Neuronal stem cell (in vitro differentiated cells): ENCODE measurements at places on chromosomes 12 and 14.
A peak's percentile ranks its signal among the peaks of the same experiment; 100 is the strongest.

DNA sequence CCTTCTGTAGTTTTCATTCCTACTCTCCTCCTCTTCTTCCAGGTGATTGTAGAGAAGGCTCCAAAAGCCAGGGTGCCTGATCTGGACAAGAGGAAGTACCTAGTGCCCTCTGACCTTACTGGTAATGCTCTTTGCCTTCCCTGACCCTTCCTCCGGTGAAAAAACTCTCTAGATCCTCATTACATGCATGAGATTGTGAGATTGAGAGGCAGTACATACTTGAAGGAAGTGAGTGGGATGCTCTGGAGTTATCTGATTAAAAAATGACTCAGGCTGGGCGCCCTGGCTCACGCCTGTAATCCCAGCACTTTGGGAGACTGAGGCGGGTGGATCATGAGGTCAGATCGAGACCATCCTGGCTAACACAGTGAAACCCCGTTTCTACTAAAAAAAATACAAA lies 5.3 kb downstream of the GABARAPL1 start:
- H3K27ac ChIP-seq = no peak overlapping the region
- peaks cover 37% of the 10 kb centered on the region for H3K36me3 ChIP-seq
- H3K4me1 ChIP-seq = no peaks in the 10 kb centered on the region
- H3K27me3 ChIP-seq = no peaks in the 10 kb centered on the region
- no peak for DNase-seq

DNA sequence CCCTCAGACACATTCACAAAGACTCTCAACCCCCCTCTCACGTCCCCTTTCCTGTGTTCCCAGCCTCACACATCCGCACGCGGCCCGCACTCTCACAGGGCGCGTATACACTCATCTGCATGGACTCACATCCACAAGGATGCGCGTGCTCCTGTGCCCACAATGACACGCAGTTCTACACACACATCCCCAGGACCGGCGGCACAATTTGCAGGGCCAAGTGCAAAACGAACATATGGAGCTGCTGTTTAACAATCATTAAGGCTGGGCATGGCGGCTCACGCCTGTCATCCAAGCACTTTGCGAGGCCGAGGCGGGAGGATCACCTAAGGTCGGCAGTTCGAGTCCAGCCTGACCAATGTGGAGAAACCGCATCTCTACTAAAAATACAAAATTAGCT lies 36.4 kb upstream of the EML1 start:
- H3K27ac ChIP-seq = no peak overlapping the region
- H3K36me3 ChIP-seq = no peaks in the 10 kb centered on the region
- no peaks in the 10 kb centered on the region for H3K27me3 ChIP-seq
- no peak for DNase-seq
- H3K4me1 ChIP-seq = peaks cover 36% of the 10 kb centered on the region

DNA sequence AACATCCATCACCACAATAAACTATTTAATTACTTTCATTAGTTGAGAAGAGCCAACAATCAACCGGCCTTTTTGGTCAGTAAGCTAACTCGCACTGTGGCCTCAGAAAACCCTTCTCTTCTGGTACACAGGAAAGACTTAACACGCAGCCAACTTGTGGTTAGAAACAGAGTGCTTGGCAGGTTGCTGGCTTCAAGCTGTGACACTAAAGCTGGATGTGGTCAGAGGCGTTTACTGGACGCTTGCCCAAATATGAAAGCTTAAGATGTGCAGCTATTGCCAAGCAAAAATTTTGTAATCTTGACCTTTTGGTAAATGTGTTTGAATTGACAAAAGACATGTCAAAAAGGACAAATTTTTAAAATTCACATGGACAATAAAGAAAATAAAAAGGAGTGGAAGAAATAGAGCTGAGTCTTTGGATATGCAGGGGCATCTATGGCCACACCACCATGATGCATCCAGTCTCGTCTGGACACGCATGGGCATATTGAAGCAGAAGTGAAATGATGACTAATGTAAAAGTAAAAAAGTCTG lies 2.6 kb upstream of the KLRK1 start:
- no peaks in the 10 kb centered on the region for H3K4me1 ChIP-seq

- peaks cover 2% of the 10 kb centered on the region for H3K36me3 ChIP-seq
- peak overlapping the region; percentile 99 for H3K4me3 ChIP-seq
- no peaks in the 10 kb centered on the region for H3K27me3 ChIP-seq
- no peaks in the 10 kb centered on the region for H3K4me1 ChIP-seq
- H3K27ac ChIP-seq = no peak overlapping the region
- no peak for DNase-seq
Measured at GRCh38 chr14:96501217-96501739, 904 bp upstream of the PAPOLA start.

- H3K36me3 ChIP-seq = no peaks in the 10 kb centered on the region
- no peak overlapping the region for H3K4me3 ChIP-seq
- H3K4me1 ChIP-seq = peaks cover 11% of the 10 kb centered on the region
- no peak overlapping the region for H3K27ac ChIP-seq
- no peaks in the 10 kb centered on the region for H3K27me3 ChIP-seq
Measured at GRCh38 chr14:50061664-50062437, 54.5 kb downstream of the VCPKMT start.

GRCh38 chr14:97446087-97446486 lies 648.9 kb downstream of the VRK1 start:
- H3K27me3 ChIP-seq = no peaks in the 10 kb centered on the region
- no peak overlapping the region for H3K27ac ChIP-seq
- no peak overlapping the region for H3K4me3 ChIP-seq

DNA sequence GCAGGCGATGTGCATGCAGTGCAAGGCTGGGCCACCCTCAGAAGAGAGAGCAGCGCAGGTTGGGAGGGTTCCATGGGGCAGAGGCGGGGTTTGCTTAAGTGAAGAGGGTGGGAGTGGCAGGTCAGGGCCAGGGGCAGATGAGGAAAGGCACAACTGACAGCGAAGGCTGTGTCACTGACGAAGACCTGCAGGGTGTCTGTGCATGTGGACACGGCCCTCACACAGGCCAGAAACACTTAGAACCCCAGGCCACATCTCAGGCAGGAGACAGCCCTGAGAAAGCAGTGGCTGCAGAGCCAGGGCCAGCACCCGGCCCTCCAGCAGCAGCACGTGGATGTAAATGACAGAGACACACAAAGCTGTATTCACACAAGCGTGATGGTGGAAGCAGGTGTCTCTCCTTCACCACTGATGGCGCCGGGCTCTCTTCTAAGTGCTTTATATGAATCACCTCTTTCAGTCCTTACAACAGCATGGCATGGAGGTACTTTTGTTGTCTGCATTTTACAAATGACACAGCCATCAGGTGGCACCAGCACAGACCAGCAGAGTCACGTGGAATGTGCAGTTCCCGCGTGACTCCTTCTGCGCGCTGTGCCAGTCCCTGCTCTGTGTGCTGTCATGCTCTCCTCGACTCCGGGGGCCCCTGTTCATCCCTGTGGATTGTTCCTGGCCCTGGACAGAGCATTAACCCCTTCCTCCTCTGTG lies 54.6 kb downstream of the TSPAN11 start:
- no peak overlapping the region for H3K4me3 ChIP-seq
- H3K4me1 ChIP-seq = peaks cover 9% of the 10 kb centered on the region
- no peak for DNase-seq
- no peaks in the 10 kb centered on the region for H3K36me3 ChIP-seq

- no peak overlapping the region for H3K4me3 ChIP-seq
- no peaks in the 10 kb centered on the region for H3K27me3 ChIP-seq
- no peak for DNase-seq
- H3K36me3 ChIP-seq = no peaks in the 10 kb centered on the region
Measured at GRCh38 chr14:92414690-92415445, 91.9 kb downstream of the SLC24A4 start.

- H3K36me3 ChIP-seq = no peaks in the 10 kb centered on the region
- H3K27ac ChIP-seq = no peak overlapping the region
- H3K4me1 ChIP-seq = no peaks in the 10 kb centered on the region
- no peak for DNase-seq
- no peak overlapping the region for H3K4me3 ChIP-seq
Measured at GRCh38 chr12:19390051-19390598, 49.2 kb upstream of the AEBP2 start.

DNA sequence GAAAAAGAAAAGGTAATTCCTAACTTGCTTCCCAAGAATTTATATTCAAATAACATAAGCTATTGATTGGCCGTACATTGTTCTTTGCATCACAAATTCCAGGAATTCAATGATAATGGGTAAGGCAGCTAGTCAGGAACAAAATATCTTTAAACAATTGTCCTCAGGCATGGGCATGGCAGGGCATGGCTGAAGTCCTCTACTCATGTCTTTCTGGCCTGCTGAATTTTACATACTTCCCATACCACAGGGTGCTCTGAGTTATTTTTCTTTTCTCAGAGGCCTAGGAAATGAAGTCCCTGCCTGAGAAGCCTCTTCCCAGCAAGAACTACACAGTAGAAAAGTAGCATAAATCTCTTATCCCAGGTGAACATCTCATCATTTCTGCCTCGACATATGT lies 15.1 kb upstream of the DRAM1 start:
- no peak for DNase-seq
- no peaks in the 10 kb centered on the region for H3K27me3 ChIP-seq
- H3K36me3 ChIP-seq = no peaks in the 10 kb centered on the region
- H3K4me3 ChIP-seq = no peak overlapping the region

GRCh38 chr12:89756585-89757398 lies 48.2 kb upstream of the ATP2B1 start:
- no peaks in the 10 kb centered on the region for H3K4me1 ChIP-seq
- H3K27me3 ChIP-seq = no peaks in the 10 kb centered on the region
- no peak overlapping the region for H3K4me3 ChIP-seq
- H3K36me3 ChIP-seq = no peaks in the 10 kb centered on the region

DNA sequence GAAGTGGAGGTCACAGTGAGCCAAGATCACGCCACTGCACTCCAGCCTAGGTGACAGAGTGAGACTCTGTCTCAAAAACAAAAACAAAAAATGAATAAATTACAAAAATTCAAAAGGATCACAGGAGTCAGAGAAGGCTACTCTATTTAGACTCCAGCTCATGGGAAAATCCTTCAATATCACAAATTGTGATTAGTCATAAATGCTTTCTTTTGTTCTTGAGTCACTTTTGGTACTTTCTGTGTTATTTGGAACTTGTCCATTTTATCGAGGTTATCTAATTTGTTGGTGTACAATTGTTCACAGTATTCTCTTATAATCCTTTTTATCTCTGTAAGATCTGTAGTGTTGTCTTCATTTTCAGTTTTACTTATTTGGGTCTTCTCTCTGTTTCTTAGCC lies 18.9 kb downstream of the ALDH2 start:
- H3K36me3 ChIP-seq = peaks cover 41% of the 10 kb centered on the region
- DNase-seq = no peak
- no peak overlapping the region for H3K4me3 ChIP-seq
- no peak overlapping the region for H3K27ac ChIP-seq

GRCh38 chr14:86787717-86788116 lies 1205.3 kb downstream of the GALC start:
- no peaks in the 10 kb centered on the region for H3K27me3 ChIP-seq
- DNase-seq = no peak
- H3K4me1 ChIP-seq = no peaks in the 10 kb centered on the region
- no peak overlapping the region for H3K27ac ChIP-seq
- H3K36me3 ChIP-seq = no peaks in the 10 kb centered on the region
- no peak overlapping the region for H3K4me3 ChIP-seq

GRCh38 chr14:75969891-75970290 lies 11.9 kb downstream of the TGFB3 start:
- no peak for DNase-seq
- H3K4me1 ChIP-seq = no peaks in the 10 kb centered on the region
- H3K27ac ChIP-seq = no peak overlapping the region
- no peaks in the 10 kb centered on the region for H3K27me3 ChIP-seq

DNA sequence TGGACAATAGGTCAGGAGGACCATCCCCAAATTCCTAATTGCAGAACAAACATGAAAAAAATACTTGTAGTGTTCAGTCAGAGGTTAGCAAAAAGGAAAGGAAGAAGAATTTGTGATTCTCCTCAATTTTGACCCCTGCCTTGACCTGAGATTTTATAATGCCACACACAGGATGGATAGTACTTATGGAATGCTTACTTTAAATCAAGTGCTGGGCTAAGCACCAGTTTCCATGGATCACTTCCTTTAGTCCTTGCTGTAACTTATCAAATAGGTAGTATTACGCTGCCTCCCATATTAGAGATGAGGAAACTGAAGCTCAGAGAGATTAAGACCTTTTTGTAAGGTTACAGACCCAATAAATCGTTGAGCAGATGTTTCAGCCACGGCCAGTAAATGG lies 81.2 kb upstream of the OVCH1 start:
- DNase-seq = no peak
- H3K27me3 ChIP-seq = no peaks in the 10 kb centered on the region
- no peaks in the 10 kb centered on the region for H3K36me3 ChIP-seq
- no peak overlapping the region for H3K4me3 ChIP-seq
- no peaks in the 10 kb centered on the region for H3K4me1 ChIP-seq

GRCh38 chr14:32779840-32780239 lies 158.8 kb upstream of the NPAS3 start:
- no peak overlapping the region for H3K27ac ChIP-seq
- H3K4me3 ChIP-seq = no peak overlapping the region
- no peaks in the 10 kb centered on the region for H3K4me1 ChIP-seq
- no peaks in the 10 kb centered on the region for H3K27me3 ChIP-seq

- H3K27me3 ChIP-seq = no peaks in the 10 kb centered on the region
- H3K4me3 ChIP-seq = no peak overlapping the region
- DNase-seq = no peak
Measured at GRCh38 chr14:36555998-36556743, 26.2 kb downstream of the NKX2-8 start.

GRCh38 chr12:56333197-56333678 lies 562 bp downstream of the PAN2 start:
- peak overlapping the region; percentile 92 for H3K27ac ChIP-seq
- peaks cover 5% of the 10 kb centered on the region for H3K36me3 ChIP-seq
- peaks cover 6% of the 10 kb centered on the region for H3K4me1 ChIP-seq
- peak overlapping the region; percentile 84 for H3K4me3 ChIP-seq

DNA sequence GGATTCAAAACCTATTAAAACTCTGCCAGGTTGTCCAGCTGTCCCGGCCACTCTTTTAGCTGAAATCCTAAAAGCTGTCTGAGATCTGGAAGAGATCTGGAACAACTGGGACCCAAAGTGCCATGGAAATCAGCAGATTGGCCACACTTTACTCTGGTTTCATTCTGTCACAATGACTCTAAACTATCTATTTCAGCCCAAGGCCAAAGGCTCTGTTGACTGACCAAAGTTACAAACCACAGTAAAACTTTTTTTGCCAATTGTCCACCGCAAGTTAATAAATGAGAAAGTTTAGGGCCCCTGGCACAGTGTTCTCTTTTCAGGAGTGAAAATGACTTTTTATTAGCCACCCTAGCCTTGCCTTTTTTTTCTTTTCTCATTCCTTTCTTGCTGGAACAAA lies 113.4 kb upstream of the CPM start:
- H3K36me3 ChIP-seq = no peaks in the 10 kb centered on the region
- H3K27ac ChIP-seq = no peak overlapping the region
- H3K27me3 ChIP-seq = no peaks in the 10 kb centered on the region
- H3K4me1 ChIP-seq = no peaks in the 10 kb centered on the region

- peaks cover 20% of the 10 kb centered on the region for H3K27me3 ChIP-seq
- no peak overlapping the region for H3K27ac ChIP-seq
- peaks cover 11% of the 10 kb centered on the region for H3K4me1 ChIP-seq
- no peak for DNase-seq
- no peak overlapping the region for H3K4me3 ChIP-seq
Measured at GRCh38 chr12:52020539-52021336, 14.0 kb downstream of the TAMALIN start.

- no peaks in the 10 kb centered on the region for H3K27me3 ChIP-seq
- no peaks in the 10 kb centered on the region for H3K4me1 ChIP-seq
- DNase-seq = no peak
- no peak overlapping the region for H3K27ac ChIP-seq
Measured at GRCh38 chr14:97571866-97572555, 774.8 kb downstream of the VRK1 start.
